ENCODE measurements at places on chromosomes 11 and 22. TPM values are rescaled to one million over a fixed set of nuclear protein-coding genes. Genes with fewer than 3 reads are reported as not detected.

- peak; percentile 66 for DNase-seq
Measured at GRCh38 chr22:30262917-30263741, 3.5 kb downstream of the OSM start.

DNA sequence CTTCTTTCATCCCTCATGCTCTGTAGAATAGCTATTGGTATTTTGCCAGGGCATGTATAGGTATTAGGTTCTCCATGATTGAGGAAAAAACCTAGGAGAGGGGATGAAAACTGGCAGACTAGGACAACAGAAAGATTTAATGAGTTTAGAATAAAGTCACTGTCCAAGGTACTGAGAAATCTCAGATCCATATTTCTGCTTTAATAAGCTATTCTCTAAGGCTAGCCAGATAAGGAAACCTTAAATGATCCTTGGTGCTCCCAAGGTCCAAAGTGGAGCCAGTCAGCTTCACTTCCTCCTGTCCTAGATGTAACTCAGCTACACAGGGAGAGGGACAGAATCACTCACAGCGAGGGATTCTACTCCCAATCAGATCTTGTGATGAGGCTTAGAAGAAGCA lies 13.7 kb upstream of the CSNK2A3 start:
- no peak for DNase-seq

MPZL2 gene
- 0.91 TPM for polyA plus RNA-seq

RTN4R gene
- 10.6 TPM for polyA plus RNA-seq
